Stimulated activated CD8-positive, alpha-beta memory T cell treated with anti-CD3 and anti-CD28 coated beads, Interleukin-4, amount 100 ng/mL, for 48 hours (primary cell): ENCODE measurements at places on chromosomes 4 and X.

- no peak for DNase-seq
Measured at GRCh38 chrX:151938172-151938571, 25.5 kb downstream of the MAGEA4 start.

DNA sequence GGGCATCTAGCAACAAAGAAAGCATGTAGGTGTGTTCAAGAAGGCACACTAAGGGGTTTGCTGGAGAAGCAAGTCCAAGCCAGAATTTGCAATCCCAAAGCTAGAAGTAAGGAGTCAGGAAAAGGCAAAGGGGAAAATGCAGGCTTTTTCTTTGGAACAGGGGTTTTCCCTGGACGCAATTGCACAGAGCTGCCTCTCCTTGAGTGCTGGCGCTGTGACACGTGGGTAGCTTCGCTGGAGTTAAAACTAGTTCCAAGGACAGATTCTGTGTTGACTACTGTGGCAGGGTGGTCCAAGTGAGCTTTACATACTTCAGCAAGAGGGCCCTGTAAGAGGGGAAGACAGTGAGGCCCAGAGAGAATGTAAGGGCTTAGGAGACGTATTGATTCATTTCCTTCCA is 277.1 kb downstream of the ADGRA3 start:
- no peak for DNase-seq

- no peak for DNase-seq
Measured at GRCh38 chr4:155722336-155722735, 36.5 kb upstream of the GUCY1B1 start.

- no peak for DNase-seq
Measured at GRCh38 chr4:125505621-125506020, 190.9 kb downstream of the FAT4 start.

- no peak for DNase-seq
Measured at GRCh38 chrX:45070116-45071007, 130.3 kb downstream of the DIPK2B start.

- no peak for DNase-seq
Measured at GRCh38 chr4:954211-955020, 19.0 kb downstream of the DGKQ start.

DNA sequence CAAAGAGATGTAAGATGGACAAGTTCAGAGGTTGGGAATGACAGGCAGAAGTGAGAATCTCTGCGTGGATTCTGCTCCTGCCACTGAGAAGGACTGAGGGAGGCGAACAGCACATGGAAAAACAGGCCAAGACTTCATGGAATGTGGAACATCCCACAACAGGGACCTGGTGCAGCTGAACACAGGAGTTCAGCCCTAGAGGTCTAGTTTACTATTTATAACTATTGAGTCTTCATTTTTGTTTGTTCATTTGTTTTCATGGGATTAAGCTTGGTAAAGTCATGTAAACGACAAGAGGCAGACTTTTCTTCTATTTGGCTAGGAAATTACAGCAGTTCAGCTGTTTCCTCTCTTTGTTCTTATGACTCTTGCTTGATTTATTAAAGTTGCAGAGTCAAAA is 234.5 kb downstream of the MAML3 start:
- DNase-seq = no peak

GRCh38 chr4:138967313-138967712 is 48.3 kb upstream of the NOCT start:
- DNase-seq = no peak

- DNase-seq = no peak
Measured at GRCh38 chrX:67922966-67923365, 379.1 kb downstream of the AR start.

- no peak for DNase-seq
Measured at GRCh38 chr4:84877051-84877833, 89.2 kb downstream of the WDFY3 start.

DNA sequence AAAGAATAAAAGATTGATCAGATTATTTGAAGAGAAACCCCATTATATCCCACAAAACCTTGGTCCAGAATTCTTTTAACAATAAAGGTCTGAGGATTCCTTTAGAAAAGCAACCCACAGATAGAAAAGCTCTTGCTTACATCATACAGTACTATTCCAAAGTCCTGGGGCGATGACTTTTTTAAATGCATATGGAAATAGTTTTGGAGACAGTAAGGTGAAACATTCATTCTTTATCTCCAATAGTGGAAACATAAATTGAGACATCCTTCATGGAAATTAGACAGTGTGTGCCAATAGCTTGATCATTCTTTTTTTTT is 85.7 kb upstream of the UCP1 start:
- DNase-seq = no peak

DNA sequence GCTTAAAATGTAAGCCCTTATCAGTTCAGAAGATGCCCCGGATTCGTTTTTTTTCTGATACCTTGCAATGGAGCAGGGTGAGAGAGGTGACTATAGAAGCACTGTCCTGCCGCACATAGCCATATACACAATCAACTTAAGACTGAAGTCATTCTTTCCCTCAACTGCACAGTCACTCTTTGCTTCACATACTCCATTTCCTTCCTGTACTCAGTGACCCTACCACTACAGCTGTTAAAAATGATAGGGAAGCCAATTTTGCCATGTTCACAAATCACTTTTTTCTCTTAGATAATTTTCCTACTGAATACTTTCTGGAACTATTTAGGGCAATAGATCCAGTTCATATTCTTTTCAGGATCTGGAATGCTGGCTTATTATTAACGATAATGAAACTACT is 300.0 kb downstream of the ANK2 start:
- no peak for DNase-seq

DNA sequence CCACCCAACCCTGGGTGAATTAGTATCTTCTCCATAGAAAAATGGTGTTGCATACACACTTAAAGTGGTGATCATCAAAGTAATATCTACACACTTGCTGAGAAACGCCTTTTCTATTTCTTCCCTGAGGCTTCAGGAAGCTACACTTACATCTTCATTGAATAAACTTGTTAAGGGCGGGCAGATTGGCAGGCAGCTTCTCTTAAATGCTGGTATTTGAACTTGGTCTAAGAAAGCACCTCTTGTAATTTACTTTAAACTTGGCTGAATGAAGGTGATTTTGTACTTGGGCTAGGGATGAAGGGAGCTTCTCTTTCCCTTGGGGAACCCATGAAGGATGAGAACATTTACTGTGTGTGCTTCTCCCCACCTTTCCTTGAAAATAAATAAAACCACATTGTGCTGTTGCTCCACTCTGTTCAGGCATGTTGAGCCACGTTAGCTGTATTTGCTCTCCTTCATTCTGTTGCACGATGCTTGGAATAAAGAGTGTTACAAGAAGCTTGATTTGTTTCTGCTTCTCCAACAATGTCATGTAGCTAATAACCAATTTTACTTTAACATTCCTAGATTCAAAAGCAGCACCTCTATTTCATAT is 430.1 kb downstream of the ANKRD50 start:
- no peak for DNase-seq

DNA sequence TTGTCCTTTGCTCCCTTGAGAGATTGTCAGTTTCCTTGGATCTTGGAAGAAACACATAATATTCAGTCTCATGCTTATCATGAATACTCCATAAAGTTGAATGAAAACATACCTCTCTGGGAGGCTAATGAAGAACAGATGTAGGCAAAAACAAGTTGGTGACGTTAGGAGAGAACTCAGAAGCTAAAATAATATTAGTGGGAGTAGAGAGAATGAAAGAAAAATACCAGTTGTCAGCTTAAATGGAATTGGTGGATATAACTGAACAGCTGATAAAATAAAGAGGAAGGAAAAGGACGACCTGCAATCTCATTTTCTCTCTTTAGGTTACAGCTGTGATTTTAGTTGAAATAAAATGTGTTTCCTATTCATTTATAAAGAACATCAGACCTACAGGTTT is 124.8 kb downstream of the SNCA start:
- DNase-seq = no peak

GRCh38 chr4:53022513-53023100 is 160.5 kb downstream of the RASL11B start:
- DNase-seq = no peak

DNA sequence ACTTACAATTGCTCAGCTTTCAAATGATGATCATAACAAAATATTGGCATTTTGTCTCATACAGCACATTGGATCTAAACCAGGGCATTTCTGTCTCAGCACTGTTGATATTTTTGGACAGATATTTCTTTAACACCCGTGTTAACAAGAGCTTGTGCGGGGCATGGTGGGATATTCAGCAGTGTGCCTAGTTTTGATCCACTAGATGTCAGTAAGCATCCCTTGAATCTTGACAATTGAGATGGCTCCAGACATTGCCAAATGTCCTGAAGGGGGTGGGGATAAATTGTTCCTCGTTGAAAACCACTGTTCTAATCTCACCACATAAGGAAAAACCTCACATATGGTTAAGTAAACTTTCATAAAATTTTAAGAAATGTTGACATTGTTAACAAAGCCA is 806.3 kb downstream of the STIM2 start:
- no peak for DNase-seq

GRCh38 chr4:47340914-47341313 is 122.6 kb downstream of the COMMD8 start:
- no peak for DNase-seq

DNA sequence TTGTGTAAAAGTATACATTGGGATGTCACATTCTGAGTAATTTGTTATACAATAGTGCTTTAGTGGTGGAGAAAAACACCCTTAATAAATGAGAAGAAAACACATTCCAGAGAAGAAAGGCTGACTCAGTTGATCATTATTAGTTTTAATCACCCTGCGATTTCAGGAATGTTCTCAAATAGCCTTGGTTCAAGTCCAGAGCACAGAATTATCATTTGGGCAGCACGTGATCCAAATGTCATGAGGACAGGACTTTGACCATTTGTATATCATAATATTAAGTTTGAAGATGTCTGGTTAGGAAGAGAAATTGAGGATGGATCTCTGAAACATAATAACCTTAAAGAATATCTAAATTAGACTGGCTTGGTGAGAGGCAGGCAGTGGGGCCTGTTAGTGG is 1434.3 kb upstream of the TENM3 start:
- no peak for DNase-seq

- DNase-seq = no peak
Measured at GRCh38 chr4:163087805-163088204, 78.9 kb downstream of the NAF1 start.

- no peak for DNase-seq
Measured at GRCh38 chr4:158617956-158618355, 53.7 kb downstream of the C4orf46 start.

DNA sequence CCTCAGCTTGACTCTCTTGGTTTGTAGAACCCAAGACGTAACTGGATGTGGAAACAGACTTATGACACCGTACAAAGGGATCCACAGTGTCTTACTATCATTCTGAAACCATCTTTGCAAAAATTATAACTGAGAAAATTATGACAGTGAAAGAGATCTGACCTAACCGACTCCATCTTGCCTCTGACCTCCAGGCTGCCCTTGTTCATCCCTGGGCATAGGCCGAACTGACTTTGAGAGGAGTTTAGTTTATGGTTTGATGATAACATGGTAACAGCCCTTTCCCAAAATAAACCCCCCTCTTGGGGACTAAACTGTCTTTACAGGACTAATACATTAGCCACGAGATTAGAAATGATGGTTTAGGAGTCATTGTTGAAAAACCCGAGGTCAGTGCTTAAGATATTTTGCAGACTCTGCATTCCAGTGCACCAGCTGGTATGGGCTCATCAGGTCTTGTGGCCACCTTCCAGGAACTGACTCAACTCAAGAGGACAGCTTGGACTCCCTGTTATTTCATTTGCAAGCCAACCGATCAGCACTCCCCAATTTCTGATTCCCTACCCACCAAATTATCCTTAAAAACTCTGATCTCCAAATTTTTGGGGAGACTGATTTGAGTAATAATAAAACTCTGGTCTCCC is 49.6 kb downstream of the CASP3 start:
- DNase-seq = no peak

GRCh38 chrX:41335198-41335957 is 1.4 kb downstream of the DDX3X start:
- no peak for DNase-seq

DNA sequence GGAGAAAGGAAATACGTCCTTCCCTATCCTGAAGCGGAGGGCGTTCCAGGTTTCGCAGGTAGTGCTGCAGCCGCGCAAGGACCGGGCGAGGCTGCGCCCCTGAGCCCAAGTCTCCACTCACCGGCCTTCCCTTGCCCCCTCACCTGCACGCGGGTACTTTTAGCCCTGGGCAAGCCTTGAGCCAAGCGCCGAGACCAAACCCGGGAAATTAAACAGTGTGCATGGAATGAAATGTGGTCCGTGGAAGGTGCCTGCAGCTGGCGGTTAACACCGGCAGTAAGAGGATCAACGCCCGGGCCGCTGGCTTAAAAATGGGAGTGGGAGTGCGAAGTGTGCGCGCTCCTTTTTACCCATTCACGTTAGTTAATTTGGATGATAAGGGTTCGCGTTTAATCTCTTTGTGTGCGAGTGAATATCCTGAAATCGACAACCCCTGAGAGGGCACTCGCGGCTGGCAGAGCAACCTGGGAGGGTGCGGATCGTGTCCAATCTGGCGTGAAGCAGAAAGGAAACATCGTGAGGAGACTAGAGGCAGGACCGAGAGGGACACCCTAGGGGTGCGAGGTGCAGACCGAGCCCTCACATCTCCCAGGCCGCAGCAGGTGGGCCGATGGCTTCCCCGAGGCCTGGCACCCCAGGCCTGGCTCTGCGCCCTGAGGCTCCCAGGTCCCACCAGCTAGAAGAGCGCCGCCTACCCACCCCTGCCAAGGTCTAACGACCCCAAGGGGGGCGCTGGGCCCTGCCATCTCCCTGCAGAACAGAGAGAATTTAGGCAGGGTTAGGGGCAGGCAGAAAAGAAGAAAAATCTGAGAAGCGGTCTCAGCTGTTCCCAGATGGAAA is 2.0 kb upstream of the HELT start:
- DNase-seq = no peak

- no peak for DNase-seq
Measured at GRCh38 chr4:84937381-84937977, 29.0 kb downstream of the WDFY3 start.

- no peak for DNase-seq
Measured at GRCh38 chr4:169256101-169256612, 14.6 kb downstream of the SH3RF1 start.

DNA sequence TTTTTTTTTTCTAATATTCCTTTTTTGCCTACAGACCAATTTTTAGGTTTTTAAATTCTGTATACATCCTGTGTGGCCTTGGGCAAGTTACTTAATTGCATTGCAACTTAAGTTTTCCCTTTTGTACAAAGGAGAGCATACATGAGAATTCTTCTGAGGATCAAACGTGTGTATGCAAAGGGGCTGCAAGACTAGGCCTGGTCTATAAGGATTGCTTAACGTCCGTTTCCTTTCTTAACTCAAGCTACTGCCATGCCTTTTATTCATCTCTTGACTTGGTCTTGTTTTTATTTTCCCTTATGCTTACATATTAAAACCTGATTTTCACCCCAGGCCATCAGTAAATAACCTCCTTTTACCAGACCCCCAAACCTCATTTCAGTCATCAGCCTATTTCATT is 13.6 kb downstream of the RBPJ start:
- no peak for DNase-seq
